WERI-Rb-1 (cell line): ENCODE measurements at places on chromosomes 7 and 10.

DNA sequence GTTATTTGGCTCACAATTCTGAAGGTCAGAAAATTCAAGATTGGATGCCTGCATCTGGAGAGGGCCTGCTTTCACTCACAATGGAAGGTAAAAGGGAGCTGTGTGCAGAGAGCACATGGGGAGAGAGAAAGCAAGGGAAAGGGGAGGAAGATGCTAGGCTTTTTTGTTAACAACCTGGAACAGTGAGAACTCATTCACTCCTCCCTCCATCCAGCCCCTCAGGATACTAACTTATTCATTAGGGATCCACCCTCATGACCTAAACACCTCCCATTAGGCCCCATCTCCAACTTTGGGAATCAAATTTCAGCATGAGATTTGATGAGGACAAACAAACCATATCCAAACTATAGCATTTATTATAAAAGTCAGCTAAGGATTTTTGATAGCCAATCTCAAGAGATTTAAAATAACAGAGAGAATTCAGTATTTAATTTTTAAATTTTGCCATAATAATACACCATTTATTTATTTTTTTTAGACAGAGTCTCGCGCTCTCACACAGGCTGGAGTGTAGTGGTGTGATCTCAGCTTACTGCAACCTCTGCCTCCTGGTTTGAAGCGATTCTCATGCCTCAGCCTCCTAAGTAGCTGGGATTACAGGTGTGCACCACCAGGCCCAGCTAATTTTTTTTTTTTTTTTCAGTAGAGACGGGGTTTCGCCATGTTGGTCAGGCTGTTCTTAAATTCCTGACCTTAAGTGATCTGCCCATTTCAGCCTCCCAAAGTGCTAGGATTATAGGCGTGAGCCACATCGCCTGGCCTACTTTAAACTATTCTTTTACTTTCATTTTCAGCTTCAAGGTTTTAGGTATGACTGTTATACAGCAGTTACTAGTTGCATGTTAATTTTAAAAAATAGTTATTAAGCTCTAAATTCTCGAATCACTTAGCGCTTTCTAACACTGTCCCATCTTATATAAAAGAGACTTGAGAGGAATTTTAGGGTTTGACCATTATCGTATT lies 20.3 kb upstream of the ETV1 start:
- DNase-seq: no peak

GRCh38 chr7:3312583-3312982 lies 11.5 kb downstream of the SDK1 start:
- DNase-seq: no peak

GRCh38 chr10:18400906-18401245 lies 250.5 kb downstream of the NSUN6 start:
- peak; percentile 29 for DNase-seq

DNA sequence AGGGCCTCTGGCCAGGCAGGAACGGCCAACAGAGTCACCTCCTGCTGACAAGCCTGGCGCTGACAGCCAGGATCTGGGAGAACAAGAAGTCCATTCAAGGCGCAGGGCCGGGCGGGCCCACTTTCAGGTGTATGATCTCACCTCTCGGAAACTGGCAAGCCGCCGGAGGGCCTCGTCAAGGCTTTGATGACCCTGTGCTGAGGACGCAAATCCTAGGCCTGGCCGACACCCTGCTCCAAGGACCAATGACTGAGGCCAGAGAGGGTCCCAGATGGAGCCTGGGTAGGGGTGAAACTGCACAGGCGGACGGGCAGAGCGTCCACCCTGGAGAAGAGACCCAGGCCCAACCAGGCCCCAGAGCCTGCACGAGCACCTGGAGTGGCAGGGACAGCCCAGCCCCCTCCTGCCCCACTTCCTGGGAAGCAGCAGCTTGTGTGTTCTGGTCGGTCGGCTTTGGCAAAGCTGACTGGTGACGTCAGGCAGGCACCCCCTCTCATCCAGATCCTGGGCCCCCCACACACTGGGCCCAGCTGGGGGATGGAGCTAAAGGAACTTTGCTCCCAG lies 30.6 kb downstream of the MYL10 start:
- peak; percentile 53 for DNase-seq

GRCh38 chr10:66151346-66151745 lies 774.5 kb upstream of the LRRTM3 start:
- DNase-seq: no peak
